T-helper 2 cell treated with Interferon-gamma antibody and Interleukin-4, amounts not matched to agents 5 μg/mL and 100 μg/mL, for 36 hours (primary cell): ENCODE measurements at places on chromosomes 5 and 9.

- DNase-seq: no peak
Observed at GRCh38 chr5:127894461-127894860, 189.1 kb upstream of the SLC12A2 start.

GRCh38 chr5:160961038-160961437 is 109.0 kb upstream of the ATP10B start:
- no peak for DNase-seq

GRCh38 chr9:23841304-23841703 is 15.3 kb upstream of the ELAVL2 start:
- DNase-seq: no peak

DNA sequence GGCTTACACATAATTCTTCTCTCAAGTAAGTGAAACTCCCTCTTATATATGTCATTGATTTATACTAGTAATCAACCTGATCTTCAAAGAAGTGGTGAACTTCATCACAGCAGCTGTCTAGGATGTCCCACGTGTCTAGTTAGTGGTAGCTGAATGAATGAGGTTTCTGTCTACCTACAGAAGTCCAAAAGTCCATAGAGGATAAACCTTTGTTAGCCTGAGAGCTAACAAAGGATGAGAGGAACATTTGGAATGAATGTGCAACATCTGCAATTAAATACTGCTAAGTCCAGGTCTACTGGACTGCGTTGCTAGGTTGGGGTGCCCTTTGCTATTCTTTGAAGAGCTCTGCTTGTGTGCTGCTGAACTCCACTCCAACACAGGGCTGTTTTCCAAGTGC is 213.8 kb upstream of the DAP start:
- DNase-seq: no peak

DNA sequence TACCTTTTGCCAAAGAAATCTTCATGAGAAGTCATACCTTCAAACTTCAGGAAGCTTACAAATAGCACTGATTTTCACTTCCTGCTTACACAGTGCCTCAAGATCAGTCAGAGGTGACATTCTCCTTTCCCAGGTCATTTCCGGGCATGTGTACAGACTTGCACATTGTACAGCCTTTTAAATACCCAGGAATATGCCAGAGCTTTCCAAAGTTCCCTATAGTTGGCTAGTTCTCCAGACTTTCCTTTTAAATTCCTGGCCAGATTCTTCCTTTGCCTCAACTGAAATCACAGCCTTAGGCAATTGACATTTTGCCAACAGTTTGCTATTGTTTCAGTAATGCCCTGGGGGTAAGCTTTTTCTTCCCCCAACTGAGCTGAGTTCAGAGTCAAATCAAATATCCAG is 47.2 kb downstream of the RFX3 start:
- no peak for DNase-seq

- no peak for DNase-seq
Observed at GRCh38 chr9:15846611-15847010, 293.8 kb downstream of the CCDC171 start.

- no peak for DNase-seq
Observed at GRCh38 chr9:134604834-134605233, 36.8 kb upstream of the COL5A1 start.

DNA sequence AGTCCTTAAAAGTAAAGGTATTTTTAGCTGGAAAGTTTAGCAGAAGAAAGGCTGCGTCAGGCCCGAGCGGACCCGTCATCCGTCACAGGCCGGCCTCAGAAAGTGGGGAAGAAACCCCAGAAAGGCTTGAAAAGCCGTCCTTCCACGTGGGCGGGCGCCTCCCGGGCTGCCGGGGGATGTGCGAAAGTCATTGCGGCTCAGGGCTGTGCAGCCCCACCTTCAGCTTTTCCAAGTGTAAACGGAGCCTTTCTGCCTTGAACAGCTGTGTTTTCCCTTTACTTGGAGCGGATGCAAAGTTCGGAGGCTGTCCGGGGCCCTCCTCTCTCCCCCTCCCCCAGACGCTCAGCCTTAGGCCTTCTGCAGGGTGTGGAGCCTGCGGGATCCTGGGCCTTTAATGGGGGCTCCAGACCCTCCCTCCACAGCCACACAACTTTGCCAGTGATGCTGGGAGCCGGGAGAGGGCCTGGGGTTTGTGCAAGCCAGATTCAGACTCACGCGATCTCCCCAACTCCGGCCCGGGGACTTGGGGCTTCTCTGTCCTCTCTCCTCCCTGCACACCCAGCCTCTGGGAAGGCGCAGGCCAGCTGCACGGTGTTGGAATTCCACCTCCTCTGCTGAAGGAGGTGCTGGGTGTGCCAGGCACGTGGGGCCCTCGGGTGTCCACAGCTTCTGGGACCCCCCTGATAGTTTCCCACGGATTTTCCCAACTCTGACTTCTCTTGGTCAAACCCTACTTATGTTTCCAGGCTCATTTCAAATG is 95.5 kb upstream of the RAPGEF1 start:
- no peak for DNase-seq

DNA sequence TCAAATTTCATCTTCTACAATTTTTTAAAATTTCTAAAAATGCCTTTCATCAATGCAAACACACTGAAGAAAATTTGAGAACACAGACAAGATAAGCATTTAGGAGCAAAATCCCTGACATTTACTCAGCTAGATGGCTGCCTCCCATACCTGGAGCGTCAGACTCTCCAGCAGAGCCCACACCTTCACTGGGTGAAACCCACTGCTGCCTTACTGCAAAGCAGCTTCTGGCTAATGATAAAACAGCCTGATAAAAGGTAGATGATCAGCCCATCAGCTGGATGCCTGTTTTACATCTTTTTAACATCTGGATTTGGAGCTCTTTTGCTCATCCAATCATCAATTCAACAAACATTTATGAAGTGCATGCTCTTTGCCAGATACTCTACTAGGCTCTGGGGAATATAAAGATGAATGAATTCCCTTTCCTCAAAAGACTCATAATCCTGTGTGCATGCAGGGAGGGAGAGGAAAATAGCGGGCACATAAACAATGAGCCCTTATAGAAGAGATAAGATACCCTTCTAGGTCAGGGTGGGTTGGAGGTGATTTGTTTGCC is 271.2 kb downstream of the SAXO1 start:
- no peak for DNase-seq

- no peak for DNase-seq
Observed at GRCh38 chr9:106020186-106020585, 325.8 kb downstream of the TMEM38B start.

GRCh38 chr5:67774786-67775185 is 440.8 kb upstream of the PIK3R1 start:
- DNase-seq: no peak

DNA sequence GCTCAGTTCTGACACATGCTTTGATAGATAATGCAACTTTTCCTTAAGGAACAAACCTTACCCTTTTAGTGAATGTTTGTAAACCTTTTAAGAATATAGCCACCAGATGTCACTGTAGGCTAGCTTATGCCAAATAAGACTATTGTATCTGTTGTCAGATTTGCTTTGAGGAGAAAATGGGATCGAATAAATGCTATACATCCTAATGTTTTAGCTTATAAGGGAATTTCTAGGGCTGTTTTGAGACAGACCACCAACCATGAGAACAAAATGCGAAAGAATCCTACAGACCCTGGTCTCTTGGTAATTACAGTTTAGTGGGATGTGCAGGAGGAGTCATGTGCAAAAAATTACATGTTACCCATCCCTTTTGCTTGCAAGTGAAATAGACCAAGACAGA is 127.6 kb upstream of the NMUR2 start:
- DNase-seq: no peak

GRCh38 chr9:101458963-101459631 is 23.5 kb upstream of the ALDOB start:
- peak; percentile 5 for DNase-seq

- no peak for DNase-seq
Observed at GRCh38 chr9:114883709-114884108, 46.7 kb downstream of the TNFSF8 start.

- no peak for DNase-seq
Observed at GRCh38 chr5:162990856-162991497, 446.4 kb upstream of the CCNG1 start.

DNA sequence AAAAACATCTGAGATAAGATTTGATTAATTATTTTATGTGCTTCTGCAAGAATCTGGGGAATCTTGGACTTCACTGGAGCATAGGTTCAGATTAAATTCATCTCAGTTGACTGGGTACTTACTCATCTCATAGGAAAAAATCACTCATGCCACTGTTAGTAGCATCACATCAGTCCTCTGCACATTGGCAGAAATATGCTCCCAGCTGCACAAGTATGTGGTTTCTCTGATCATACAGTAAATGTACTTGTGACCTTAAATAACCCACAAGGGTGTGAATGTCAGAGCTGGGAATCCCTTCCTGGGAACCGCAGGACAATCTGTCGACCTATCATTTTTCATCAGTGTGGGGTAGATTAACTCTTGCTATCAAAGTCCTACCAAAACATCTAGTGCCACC is 203.7 kb upstream of the SLC24A2 start:
- peak; percentile 49 for DNase-seq

GRCh38 chr9:80707120-80707519 is 982.2 kb downstream of the TLE1 start:
- DNase-seq: no peak

- no peak for DNase-seq
Observed at GRCh38 chr9:38289236-38289865, 103.2 kb upstream of the ALDH1B1 start.

GRCh38 chr9:1053986-1054425 is 3.8 kb downstream of the DMRT2 start:
- DNase-seq: no peak
